ENCODE measurements at places on chromosomes 11 and 22. TPM values are rescaled to one million over a fixed set of nuclear protein-coding genes. Genes with fewer than 3 reads are reported as not detected.

Gene LARGE2
- total RNA-seq: 6.8 TPM

Gene GAS2
- total RNA-seq: 18.9 TPM

Gene EXPH5
- 17.6 TPM for total RNA-seq

Gene FOLR1
- total RNA-seq: 0.69 TPM

Gene TUBA8
- 2.5 TPM for total RNA-seq

Gene SCN4B
- 3.1 TPM for total RNA-seq

Gene OR52I1
- not detected for total RNA-seq

Gene HBB
- 2,108 TPM for total RNA-seq

Gene DEFB131B
- total RNA-seq: not detected

Gene HTR3A
- 0.99 TPM for total RNA-seq

Gene LAMTOR1
- total RNA-seq: 34.1 TPM

Gene CCDC179
- not detected for total RNA-seq

Gene CRYBB1
- total RNA-seq: 0.99 TPM

Gene CASP12
- total RNA-seq: 1.3 TPM

Gene PTGDR2
- total RNA-seq: 0.59 TPM

Gene GSTT2B
- 0.89 TPM for total RNA-seq

Gene GNAZ
- total RNA-seq: 1.8 TPM
